CD4-positive, alpha-beta T cell treated with Interleukin-21 for 1 hour (primary cell): ENCODE measurements at places on chromosomes 1 and 21.
A peak's percentile ranks its signal among the peaks of the same experiment; 100 is the strongest.

- no peak for DNase-seq
Measured at GRCh38 chr1:96338622-96339021, 383.0 kb upstream of the PTBP2 start.

GRCh38 chr1:153430561-153430960, 14.2 kb downstream of the S100A7A start:
- no peak for DNase-seq

DNA sequence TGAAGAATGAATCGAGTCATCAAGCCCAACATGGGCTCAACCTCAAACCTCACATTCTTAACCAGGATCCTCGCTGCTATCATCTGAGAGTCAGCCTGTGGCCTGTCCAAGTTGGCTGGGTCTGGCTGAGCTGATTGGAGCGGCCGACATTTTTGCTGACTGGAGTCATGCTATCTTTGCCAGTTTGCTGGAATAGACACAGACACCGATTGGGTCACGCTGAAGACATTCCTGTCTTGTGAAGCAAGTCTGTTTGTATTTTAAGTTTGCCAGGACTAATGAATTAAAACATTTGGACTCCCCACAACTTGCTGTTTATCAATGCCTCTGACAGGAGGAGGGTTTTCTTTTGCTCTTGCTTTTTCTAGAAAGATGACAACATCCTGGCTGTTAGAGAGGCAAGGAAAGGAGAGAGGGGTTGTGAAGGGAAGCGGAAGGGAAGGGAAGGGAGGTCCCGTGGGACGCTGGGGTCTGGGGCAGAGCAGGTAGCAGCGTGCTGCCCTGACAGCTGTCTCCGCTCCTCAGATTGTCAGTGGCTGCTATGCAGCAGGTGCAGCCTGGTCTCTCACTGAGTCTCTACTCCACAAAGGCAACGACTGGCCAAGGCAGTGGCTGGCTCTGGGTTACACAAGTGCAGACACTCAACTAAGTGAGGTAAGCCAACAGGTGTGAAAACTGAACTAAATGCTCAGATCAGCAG, at the start of gene MAP3K7CL:
TSS of gene MAP3K7CL (plus strand) at position 375 of the 700 bp plus-strand sequence. CDS start 2,701 bp downstream, outside the sequence.
- no peak for DNase-seq

GRCh38 chr1:5464366-5464765, 527.9 kb downstream of the NPHP4 start:
- no peak for DNase-seq

- DNase-seq, result no peak
Measured at GRCh38 chr1:79441238-79441637, 434.7 kb upstream of the ADGRL4 start.

- no peak for DNase-seq
Measured at GRCh38 chr1:77958391-77958790, 20.5 kb downstream of the FUBP1 start.

DNA sequence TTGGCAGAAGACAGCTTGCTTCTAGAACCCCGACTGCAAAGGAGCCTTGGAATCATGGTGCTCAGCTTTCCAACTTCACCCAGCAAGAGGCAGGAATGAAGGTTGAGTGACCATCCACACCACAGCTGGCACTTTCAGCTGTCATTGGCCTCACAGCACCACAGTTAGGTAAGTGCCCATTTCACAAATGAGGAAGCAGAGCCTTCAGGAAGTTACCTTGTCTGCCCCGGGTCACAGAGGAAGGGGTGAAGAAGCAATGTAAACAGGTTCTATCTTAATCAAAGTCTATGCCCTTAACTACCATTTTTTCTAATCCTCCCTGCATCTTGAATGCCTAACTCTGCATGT, 156.0 kb downstream of the GLUL start:
- no peak for DNase-seq

DNA sequence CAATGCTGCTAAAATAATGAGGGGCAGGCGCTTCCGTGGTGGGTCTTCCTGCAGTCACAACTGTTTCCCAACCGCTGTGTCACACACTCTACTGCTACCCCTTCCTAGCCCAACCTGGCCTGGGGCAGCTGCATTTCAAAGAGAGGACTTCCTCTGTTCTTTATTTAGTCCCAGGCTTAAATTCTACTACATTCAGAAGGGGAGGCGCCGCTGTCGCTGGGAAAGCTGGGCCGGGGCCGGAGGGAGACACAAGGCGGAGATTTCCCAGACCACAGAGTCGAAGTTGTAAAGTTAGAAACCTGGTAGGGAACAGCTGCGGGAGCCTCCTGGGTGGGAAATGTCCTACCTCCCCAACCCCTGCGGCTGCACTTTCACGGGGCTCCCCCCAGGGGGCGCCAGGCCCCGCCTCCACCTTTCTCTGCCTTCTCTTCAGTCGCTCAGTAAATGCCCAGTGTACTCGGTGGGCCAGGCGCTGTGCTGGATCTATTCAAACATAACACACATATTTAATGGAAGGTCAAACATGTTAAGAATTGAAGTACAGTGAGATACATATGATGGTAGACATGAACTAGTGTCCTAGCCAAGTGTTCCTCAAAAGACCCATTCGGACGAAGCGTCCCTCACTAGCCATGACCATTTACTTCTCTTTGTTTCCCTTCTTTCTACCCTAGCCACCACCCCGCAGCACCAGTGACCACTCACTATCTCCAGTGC, 23.1 kb downstream of the DYRK3 start:
- peak; percentile 56 for DNase-seq

DNA sequence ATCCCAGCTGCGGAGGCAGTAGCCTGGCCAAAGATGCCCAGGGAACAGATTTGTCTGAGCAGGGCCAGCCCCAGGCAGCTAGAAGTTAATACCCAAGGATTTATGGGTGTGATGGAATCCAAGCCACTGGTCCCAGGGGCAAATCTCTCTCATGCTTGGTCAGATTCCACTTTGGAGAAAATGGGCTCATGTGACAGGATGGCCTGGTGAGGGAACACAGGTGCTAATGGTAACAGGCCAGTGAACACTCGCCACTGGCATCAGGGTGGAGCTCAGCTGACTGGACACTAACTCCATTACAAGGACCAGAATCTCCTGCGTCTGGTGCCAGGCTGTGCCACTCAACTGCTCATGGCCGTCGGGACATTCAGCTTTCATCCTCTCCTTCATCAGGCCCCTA, 12.0 kb downstream of the MDM4 start:
- DNase-seq, result no peak

DNA sequence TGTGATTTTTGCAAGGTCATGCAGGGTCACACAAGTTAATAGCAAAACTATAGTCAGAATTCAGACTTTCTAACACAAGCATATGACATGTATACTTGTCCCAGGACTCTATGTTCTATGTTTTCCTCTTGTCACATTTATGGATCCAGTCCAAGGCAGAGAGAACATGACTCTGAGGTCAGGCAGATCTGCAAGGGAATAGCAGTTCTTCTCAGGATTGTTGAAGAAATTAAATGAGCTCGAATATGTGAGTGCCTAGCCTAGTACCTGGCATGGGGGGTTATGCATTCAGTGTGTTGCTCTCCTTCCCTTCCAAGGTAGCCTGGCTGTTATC, 9.5 kb upstream of the RPTN start:
- DNase-seq, result no peak

- no peak for DNase-seq
Measured at GRCh38 chr1:77407738-77408375, 126.0 kb downstream of the AK5 start.

DNA sequence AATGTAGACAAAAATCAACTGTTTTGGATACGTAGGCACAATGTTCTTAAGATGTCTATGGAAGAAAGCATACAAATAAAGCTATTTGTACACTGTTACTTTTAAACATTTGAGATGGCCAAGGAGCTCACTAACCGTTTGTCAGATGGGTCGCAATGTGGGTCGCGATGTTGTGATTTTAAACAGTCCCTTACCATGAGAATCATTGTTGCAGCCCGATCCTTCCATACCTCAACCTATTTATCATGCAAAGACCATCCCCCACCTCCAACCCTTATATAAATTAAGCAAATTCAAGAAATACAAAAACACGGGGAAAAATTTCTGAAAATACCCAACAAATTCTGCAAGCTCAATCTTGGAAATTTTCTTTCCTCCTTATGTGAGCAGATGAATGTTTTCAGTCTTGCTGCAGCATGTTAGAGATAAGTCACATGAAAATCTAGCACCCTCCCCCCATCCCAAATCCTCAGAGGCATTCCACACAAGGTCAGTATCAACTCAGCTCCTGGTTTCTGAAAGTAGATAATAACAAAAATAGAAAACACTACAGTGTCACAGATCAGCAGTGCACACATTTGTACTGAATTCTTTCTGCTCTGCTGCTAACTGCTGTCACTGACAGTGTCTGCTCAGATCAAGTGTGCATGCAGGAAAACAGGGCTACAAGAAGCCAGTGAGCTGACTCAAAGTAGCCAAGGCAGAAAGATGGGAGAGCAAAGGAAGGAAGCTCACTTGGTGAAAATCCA, 92.9 kb upstream of the TTC39A start:
- no peak for DNase-seq

DNA sequence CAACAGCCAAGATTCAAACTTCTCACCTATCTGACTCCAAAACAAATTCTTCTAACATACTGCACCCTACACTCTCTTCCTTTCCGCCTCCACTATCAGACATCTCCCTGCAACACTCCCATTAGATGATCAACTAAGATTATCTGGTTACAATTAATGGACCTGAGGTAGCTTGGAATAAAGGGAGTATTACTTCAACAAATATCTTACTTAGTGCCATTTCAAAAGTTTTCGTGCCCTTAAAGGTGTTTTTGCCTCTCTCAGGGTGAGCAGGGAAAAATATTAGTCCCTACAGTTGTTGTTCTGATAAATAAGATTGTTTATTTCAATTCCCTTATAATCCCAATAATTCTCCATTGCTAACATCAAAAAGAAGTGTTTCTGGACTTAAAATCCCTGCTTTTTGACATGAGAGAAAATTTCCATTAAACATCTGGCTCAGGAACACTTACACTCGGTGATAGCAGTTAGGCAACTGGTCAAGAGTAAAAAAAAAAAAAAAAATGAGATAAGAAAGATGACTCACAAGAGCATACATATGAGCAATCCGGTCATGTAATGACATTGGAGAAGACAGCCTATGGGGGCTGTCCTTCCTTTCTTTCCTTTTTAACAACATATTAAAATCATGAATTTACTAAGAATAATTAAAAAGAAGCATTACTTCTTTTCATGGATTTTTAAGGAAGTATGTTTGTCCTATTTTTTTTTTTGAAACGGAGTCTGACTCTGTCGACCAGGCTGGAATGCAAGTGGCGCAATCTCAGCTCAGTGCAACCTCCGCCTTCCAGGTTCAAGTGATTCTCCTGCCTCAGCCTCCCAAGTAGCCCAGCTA, 7.6 kb downstream of the RSBN1 start:
- DNase-seq, result no peak

GRCh38 chr21:34131586-34131985, 58.2 kb downstream of the MRPS6 start:
- DNase-seq, result no peak

DNA sequence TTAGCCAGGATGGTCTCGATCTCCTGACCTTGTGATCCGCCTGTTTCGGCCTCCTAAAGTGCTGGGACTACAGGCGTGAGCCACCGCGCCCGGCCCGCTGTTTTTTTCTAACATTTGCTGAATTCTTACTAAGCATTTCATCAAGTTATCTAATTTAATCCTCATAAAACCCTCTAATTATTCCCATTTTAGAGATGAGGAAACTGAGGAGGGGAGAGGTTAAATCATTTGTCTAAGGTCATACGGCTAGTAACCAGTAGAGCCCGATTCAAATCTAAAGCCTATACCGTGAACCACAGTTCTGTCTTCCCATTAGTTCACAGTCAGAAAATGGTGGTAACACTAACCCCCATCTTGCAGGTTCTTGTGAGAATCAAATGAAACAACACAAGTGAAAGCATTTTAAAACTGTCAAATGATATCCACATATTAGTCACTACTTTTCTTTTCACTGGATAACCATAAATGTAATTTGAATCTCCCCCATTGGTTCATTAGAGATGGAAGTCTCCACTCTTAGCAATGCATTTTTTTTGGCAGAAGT, 10.6 kb downstream of the HEYL start:
- no peak for DNase-seq
